Activated T-helper 9 cell treated with anti-CD3 and anti-CD28 coated beads, Interleukin-2, amount 50 U/mL, for 16 hours (primary cell): ENCODE measurements at places on chromosomes 2 and 18.

- no peak for DNase-seq
Measured at GRCh38 chr2:239259603-239260298, 141.1 kb downstream of the HDAC4 start.

DNA sequence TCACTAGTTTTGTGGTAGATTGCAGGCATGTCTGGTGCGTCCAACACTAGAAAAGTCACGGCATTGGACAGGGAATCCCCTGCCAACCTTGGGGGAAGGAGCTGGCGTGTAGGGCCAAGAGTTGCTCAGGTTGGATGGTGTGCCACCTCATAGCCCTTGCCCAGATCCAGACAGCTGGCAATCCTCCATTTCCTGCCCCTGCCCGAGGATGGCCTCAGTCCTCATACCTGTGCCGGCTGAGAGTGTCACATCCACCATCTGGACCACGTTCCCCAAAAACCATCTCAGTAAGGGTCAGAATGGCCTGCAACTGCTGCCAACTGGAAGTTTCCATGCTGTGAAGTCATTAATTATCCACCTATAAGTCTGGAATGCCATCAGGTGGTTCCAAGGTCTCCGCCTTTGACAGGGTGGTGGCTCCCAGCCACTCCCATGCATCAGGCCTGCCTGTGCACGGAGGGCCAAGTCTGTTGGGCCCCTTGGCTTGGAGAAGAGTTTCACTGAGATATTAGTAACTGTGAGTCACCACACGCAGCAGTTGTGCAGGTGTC, 55.0 kb downstream of the IMPA2 start:
- no peak for DNase-seq

DNA sequence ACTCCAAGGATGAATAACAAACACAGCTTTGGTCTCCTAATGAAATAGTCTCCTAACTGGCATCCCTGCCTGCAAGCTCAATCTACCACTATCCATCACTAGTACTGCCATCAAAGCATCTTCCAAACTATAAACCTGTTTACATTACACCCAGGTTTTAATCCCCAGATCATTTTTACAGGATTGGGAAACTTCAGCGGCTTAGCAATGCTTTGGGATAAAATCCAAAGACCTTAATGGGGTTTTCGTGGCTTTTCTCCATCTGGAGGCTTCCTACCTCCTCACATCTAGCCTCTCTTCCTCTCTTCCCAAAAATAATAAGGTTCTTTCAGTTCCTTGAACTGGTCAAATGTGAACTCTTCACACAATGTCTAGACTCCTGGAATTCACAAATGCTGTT, 92.2 kb upstream of the SETBP1 start:
- DNase-seq = no peak

DNA sequence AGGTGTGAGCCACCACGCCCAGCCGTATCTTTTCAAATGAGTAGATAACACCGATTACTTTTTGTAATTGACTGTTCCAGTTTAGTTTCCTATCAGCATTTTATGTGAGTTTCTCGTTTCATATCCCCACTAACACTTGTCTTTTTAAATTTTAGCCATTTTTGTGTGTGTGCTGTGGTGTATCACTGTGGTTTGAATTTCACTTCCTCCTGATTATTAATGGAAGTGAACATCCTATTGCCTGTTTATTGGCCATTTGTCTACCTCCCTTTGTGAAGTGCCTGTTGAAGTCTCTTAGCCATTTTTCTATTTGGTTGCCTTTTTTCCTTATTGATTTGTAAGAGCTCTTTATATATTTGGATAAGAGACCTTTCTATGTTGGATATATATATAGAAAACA, 91.7 kb upstream of the STON1 start:
- no peak for DNase-seq
